Esophagus squamous epithelium (tissue), 5 donors: ENCODE measurements at places on chromosomes 2 and 18.

GRCh38 chr2:231017231-231017598, 20.1 kb upstream of the C2orf72 start:
- DNase-seq, result no peak

DNA sequence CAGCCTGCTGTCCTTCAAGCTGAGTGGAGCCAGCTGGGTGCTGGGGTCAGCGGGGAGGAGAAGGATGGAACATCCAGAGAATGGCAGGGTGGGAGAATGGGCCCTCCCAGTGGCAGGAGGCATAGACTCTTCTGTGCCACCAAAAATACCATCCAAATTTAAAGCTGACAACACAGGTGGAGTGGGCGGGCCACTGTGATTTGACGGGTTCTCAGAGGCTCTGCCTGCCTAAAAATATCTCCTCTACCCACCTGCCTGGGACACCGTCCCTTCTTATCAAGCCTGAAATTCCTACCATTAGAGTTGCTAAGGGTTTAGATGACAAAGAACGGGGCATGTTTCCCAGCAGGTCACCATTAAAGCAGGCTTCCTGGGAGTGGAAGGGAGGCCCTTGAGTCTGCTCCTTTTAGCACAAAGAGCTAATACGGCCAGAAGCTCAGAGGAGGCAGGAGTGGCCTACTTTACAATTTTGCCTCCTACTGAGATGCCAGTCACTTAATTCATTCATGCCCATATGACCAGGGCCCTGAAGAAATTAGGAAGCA, 19.8 kb upstream of the MARCHF4 start:
- DNase-seq, result no peak

- DNase-seq, result no peak
Observed at GRCh38 chr2:165281387-165281786, 42.2 kb downstream of the SCN2A start.

DNA sequence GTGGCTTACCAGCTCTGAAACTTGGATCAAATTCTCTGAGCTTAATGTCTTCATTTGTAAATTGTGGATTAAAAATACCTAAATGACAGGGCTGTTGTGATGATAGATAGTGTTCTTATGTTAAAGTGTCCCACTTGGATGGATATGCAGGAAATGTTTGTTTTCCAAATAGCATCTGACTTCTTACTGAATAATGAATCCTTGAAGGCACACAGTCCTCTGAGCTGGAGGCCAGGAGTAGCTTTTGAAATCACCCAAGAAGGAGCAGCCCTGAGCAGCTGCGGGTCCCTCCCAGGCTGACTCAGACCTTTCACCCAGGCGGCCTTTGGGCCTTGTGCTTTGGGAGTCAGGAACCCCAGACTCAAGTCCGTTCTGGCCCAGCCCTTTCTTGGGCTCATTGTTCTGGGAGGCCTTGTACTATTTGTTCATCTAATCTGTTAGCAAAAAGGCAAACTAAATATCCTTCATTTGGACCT, 173.0 kb upstream of the GATA6 start:
- DNase-seq, result no peak

- DNase-seq, result no peak
Observed at GRCh38 chr2:64914735-64915509, 74.3 kb upstream of the SLC1A4 start.

- no peak for DNase-seq
Observed at GRCh38 chr2:144654523-144654922, 134.6 kb upstream of the ZEB2 start.

DNA sequence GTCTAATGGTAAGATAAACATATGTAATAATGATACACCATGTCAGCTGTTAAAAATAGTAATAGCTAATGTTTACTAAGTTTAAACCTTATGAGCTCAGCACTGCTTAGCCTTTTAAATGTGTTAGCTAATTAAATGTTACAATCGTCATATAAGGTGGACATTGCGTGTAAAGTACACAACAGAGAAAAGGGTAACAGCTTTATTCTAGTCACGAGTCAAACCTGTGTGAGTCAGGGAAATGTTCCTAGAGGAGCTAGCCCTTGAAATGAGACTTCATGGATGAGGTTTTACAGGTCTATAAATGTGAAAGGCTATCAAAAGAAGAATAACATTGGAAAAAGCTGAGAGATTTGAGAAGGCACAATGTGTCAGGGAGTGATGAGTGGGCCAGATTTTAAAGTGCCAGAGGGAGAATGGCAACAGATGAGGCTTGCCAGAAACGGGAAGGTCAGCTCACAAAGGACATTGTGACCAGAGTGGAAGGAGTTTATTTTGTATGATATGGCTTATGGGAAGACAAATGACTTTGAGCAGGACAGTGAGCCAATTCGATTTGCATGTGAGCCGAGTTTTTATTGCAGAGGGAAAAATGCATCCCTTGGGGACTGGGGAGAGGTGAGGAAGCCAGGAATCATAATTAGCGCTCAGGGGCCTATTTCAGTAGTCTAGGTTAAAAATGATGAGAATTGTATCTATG, 276.3 kb downstream of the CTNNA2 start:
- no peak for DNase-seq

- DNase-seq, result no peak
Observed at GRCh38 chr2:85355521-85355920, 952 bp downstream of the ELMOD3 start.

DNA sequence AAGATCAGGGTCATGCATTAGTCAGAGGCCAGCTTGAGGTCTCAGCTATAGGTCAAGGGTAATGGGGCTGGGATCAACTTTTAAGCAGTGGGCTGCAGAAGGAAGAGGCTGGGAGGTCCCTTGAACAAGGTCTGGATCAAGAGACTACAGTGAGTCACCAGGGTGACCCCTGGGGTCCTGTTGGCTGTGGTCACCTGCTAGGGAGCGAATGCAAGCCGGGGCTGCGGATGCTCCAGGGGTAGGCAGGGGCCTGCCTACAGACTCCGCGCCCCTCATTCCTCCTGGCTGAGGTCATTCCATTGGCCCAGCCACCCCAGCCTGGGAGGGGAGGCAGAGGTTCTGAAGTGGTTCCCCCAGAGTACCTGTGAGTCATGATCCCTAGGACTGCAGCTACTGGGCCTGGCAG, 110.4 kb downstream of the CYP26B1 start:
- DNase-seq, result no peak

DNA sequence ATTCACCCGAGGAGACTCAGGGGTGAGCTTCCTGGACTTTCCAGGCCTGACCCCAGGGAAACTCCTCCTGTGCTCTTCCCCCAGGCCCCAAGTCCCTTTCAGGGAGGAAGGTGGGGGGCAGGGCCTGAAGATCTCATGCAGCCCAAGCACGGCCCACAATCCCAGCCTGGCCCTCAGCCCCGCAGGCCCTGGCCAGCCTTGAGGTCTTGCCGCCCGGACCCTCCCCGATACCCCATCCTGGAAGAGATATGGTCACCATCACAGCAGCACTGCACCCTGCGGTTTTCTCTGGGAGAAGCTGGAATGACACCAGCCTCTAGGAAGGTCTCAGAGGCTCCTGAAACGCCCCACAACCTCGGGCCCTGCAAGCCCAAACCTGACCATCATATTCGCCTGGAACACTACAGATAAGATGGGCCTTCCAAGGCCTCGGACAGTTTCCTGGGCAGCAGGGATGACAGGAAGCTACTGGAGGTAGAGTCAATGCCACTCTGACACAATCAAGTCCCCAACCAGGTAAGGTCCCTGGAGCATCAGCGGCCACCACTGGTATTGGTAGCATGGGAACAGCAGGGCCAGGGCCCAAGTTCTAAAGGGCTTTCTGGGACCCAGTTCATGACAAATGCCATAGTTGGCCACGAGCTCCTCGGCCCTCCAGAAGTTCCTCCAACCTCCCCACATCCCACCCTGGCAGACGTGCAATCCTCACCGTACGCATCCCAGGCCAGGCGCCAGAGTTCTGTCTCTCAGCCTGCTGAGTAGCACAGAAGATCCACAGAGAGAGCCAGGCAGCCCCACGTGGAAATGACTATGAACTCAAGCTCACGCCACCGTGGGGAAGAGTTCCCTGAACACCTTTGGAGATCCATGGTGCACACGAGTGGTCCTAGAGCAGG, 8.6 kb downstream of the SDC1 start:
- DNase-seq, result no peak

- no peak for DNase-seq
Observed at GRCh38 chr18:289026-289425, 21.2 kb upstream of the THOC1 start.

DNA sequence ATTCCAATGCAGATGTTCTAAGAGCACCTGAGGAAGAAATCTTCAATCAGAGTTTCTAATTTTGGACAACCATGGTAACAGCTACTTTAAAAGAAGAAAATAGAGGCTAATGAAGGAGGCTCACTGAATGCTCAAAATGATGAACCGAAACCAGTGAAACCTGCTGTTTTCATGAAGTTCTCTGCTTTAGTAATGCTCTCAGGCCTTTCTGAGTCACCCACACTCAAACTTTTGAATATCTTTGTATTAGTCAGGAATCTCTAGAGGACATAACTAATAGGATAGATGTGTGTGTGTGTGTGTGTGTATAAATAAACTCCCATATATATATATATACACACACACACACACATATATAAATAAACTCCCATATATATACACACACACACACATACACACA, 76.9 kb upstream of the RIT2 start:
- DNase-seq, result no peak

DNA sequence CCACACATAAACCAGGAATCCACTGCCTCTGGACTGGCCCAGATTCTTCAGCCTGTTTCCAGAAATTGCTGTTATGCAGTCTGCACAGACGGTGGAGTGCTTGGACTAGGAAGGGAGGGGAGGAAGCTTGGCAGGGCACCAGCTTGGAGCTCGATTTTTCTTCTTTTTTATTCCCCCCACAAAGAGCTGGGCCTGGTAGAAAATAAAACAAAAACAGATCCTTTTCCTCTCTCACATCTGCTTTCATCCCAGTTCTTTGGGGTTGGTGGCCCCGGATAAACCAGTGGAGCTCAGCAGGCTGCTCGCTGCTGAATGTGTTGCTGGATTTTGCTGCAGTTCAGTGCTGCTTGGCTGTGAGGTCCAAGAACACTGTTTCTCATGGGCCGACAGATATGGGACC, 16.0 kb downstream of the LRRTM1 start:
- DNase-seq, result no peak

GRCh38 chr2:39629646-39630045, 36.1 kb upstream of the TMEM178A start:
- no peak for DNase-seq

DNA sequence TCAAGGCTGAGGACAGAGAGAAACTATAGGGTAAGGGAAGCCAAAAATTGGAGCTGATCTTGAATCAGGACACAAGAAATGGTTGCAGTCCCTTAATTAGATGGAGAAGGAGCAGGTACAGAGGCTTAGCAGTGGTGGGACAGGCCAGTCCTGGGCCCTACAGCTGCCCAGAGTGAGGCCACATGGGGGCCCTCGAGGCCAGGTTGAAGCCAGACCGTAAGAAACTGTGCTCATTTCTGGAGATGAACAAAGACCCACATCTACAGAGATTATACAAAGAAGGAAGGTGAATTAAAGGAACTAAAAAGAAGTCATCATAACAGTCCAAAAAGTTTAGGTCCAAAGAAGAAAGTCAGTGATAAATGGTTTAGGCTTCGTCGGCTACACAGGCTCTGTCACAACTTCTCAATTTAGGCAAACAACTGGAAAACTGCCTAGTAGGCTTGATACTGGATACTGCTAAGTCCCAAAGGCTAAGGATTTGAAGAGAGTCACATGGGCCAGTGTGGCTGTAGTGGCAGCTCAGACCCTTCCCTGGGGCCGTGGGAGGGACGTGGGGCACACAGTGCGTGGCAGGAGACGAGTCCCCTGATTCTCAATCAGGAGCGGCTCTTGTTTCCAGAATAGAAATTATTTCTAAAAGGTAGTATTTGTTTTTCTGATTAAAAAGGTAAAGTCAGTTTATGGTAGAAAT, 50.4 kb upstream of the CNGA3 start:
- no peak for DNase-seq

GRCh38 chr2:218478544-218478943, 59.6 kb downstream of the VIL1 start:
- no peak for DNase-seq

DNA sequence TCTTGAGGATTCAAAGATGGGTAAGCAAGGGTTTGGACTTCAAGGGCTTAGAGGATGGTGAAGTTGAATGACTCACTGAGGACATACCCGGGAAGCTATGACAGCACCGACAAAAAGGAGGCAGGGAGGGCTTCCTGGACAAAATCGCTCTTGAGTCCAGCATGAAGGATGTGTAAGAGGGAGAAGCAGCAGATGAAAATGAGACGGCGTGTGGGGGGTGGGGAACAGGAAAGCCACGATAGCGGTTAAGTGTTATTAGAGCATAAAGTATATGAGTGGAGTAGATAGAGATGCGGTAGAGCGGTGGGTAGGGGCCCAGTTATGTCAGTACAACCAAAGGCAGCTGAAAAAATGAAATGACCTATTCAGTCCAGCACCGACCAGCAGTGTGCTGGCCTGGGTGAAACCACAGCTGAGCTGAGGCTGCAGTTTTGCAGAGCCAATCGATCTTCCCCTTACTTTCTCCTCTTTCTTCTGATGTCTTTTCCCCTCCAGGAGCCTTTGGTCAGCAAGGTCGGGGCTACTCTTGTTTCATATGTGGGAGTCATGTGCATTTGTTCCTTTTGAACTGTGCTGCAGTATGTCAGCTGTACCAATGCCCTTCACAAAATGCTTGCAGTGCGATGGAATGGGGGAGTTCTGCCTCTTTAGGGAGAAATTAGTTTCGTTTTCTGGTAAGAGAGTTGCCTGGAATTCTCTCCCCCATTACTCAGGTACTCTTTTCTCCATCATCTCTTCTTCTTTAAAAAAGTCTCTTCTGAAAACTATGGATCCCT, 2.0 kb upstream of the THUMPD2 start:
- DNase-seq, result no peak

GRCh38 chr2:70767699-70768589, at the start of gene ADD2:
TSS of gene ADD2 (minus strand) at chr2:70768200. CDS start at chr2:70706408, 61,792 bp downstream.
- no peak for DNase-seq

DNA sequence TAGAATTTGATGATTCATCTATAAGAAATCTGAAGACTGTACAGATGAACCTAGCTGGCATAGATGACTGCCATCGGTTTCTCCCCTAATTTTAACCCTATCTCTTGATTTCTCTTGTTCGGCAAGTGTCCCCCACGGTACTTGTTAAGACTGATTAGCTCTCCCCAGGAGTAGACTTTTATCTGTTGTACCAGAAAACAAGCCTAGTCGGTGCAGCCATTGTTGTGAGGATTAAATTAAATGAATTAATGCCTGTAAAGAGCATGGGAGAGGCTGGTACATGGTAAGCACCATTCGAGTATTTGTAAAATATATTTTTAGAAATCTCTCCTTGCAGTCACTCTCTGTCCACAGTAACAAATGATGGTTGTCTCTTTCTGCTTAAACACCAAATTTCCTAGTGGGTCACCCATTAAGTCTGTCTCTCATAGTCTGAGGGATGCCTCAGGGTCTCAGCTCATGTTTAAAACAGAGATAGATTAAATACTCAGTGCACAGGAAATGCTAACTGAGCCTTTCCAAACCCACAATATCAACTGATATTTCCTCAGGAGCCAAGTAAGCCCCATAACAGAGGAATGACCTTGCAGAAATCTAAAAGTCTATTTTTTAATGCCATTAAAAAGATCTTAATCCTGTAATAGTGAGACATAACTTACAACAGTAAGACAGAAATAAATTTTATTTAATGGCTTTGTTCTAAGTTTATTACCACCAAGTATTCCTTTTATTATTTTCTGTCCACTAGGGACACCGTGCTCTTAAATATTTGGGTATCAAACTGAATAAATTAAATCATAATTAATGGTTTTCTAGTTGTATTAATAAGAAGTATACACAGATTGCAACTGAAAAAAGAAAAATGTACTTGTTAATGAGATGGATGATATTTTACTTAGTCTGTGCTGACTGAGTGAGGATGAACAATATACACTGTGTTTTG, 2.9 kb upstream of the B4GALT6 start:
- DNase-seq, result no peak
